Neural progenitor cell (in vitro differentiated cells): ENCODE measurements at places on chromosomes 6 and 20.

GRCh38 chr6:112225691-112226090, 28.7 kb downstream of the LAMA4 start:
- H3K27me3 ChIP-seq, result no peaks in the 10 kb centered on the region
- no peaks in the 10 kb centered on the region for H3K36me3 ChIP-seq
- H3K27ac ChIP-seq, result no peak overlapping the region
- no peak overlapping the region for H3K4me3 ChIP-seq
- peaks cover 6% of the 10 kb centered on the region for H3K4me1 ChIP-seq

DNA sequence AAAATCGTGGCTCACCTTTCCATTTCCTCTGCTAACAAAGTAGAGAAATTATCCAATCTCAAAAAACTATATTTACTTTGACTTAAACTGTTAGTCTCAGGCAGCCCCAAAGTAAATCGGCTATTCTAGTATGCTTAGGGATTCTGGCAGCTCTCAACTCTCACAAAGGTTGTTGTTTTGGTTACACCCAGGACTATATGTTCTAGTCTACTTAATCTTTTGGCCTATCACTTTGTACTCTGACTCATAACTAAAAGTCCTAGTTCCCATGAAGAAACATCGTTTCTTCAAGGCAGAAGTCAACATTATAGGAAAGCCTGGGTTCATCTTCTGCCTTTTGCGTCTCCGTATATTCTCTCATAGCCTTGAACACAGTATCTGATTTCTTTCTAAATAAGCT, 42.3 kb downstream of the MYLK4 start:
- no peaks in the 10 kb centered on the region for H3K27me3 ChIP-seq
- H3K4me3 ChIP-seq, result no peak overlapping the region
- DNase-seq, result no peak
- no peak overlapping the region for H3K27ac ChIP-seq

DNA sequence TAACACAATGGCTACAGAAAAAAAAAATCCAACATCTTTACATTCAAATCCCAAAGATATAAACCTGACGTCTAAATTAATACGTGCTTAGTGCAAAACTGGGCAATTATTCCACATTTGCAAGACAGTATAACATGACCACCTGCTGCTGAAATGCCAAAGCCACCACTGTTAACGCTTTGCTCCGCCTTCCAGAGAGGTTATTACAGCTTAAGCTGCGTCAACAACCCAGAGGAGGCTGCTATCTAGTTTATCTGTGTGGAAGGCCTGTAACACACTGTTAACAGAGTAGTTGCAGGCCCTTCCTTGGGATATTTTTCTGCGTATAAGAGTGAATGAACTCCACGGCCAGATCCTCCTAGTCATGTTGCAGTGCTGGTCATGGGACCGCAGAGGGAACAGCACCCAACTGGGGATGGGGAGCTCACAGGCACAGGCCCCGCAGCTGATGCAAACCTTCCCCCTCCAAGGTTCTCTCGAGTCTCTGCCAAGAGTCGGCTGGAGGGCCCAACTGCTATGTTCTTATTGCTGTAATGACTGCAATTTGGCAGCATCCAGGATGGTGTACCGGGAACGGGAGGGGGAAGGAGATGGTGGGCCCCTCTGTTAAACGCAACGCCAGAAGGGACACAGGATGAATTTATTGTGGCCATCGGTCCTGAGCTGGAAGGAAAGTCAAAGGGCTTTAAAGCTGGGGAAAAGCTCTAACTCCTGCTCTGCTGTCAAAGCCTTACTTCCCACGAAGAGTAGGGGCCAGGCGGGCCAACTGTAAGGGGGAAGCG, 993 bp upstream of the NCOA7 start:
- peaks cover 10% of the 10 kb centered on the region for H3K4me1 ChIP-seq
- no peak overlapping the region for H3K27ac ChIP-seq
- DNase-seq, result peak; percentile 59
- peak overlapping the region; percentile 76 for H3K4me3 ChIP-seq
- H3K27me3 ChIP-seq, result no peaks in the 10 kb centered on the region

DNA sequence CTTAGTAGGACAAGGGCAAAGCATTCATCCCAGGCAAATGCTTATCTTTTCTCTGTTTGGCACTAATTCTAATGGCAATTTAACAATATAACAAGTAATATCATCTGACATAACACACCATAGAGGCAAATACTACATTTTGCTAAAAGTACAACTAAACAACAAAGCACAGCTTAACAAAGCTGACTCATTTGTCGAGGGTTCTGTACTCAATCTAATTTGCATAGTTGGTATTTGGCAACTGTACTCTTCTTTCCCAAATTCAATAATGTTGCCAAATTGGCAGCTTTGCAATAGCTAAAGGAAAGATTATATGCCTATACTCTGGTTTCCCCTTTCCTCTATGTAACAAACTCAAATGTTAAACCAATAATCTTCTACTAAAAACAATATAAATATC, 461.0 kb downstream of the PKHD1 start:
- DNase-seq, result no peak
- no peak overlapping the region for H3K27ac ChIP-seq
- H3K27me3 ChIP-seq, result no peaks in the 10 kb centered on the region
- no peak overlapping the region for H3K4me3 ChIP-seq
- no peaks in the 10 kb centered on the region for H3K36me3 ChIP-seq
- H3K4me1 ChIP-seq, result no peaks in the 10 kb centered on the region

- no peaks in the 10 kb centered on the region for H3K27me3 ChIP-seq
- no peak for DNase-seq
- H3K27ac ChIP-seq, result no peak overlapping the region
- no peaks in the 10 kb centered on the region for H3K36me3 ChIP-seq
- no peaks in the 10 kb centered on the region for H3K4me1 ChIP-seq
These were observed 226.9 kb downstream of the TTLL2 start for GRCh38 chr6:167551628-167552257.

- no peak overlapping the region for H3K4me3 ChIP-seq
- no peaks in the 10 kb centered on the region for H3K4me1 ChIP-seq
- DNase-seq, result no peak
- no peaks in the 10 kb centered on the region for H3K27me3 ChIP-seq
- no peaks in the 10 kb centered on the region for H3K36me3 ChIP-seq
These were observed 190.3 kb upstream of the PCSK2 start for GRCh38 chr20:17036541-17036940.

- no peaks in the 10 kb centered on the region for H3K4me1 ChIP-seq
- no peaks in the 10 kb centered on the region for H3K36me3 ChIP-seq
These were observed 102.0 kb upstream of the RPS6KA2 start for GRCh38 chr6:166728884-166729530.

- H3K4me3 ChIP-seq, result no peak overlapping the region
- no peaks in the 10 kb centered on the region for H3K4me1 ChIP-seq
- no peaks in the 10 kb centered on the region for H3K27me3 ChIP-seq
- H3K36me3 ChIP-seq, result peaks cover 5% of the 10 kb centered on the region
- no peak overlapping the region for H3K27ac ChIP-seq
These were observed 65.9 kb downstream of the PHF20 start for GRCh38 chr20:35837577-35838195.

DNA sequence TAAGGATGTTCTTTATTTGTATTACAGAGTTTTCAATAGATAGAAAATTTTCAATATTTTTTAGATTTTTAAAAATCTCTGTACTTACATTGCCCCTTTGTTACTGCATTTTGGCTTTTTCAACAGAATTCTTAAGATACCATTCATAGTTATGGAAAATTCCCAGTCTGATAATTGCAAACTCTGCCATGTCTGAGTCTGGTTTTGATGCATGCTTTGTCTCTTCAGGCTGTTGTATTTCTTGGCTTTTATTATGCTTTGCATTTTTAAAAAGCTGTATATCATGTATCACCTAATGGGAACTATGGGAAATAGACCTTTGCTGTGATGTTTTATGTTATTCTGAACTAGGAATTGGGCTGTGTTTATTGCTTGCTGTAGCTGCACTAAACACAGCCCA, 898.9 kb upstream of the ADGRB3 start:
- no peak overlapping the region for H3K4me3 ChIP-seq
- no peak for DNase-seq
- no peaks in the 10 kb centered on the region for H3K27me3 ChIP-seq
- no peaks in the 10 kb centered on the region for H3K36me3 ChIP-seq
- H3K4me1 ChIP-seq, result no peaks in the 10 kb centered on the region
